ENCODE measurements at places on chromosomes 7 and 10. TPM values are rescaled to one million over a fixed set of nuclear protein-coding genes. Genes with fewer than 3 reads are reported as not detected.

Gene RBP4
- 0.23 TPM for total RNA-seq

Gene MMRN2
- total RNA-seq = 1.0 TPM

Gene HOGA1
- total RNA-seq = not detected

Gene NKX1-2
- 37.0 TPM for total RNA-seq

GRCh38 chr7:18213652-18214051, 186.0 kb upstream of the PRPS1L1 start:
- no peaks in the 10 kb centered on the region for H3K4me1 ChIP-seq
- no peak overlapping the region for H3K27ac ChIP-seq
- no peaks in the 10 kb centered on the region for H3K36me3 ChIP-seq
- DNase-seq = no peak
- no peak overlapping the region for H3K4me3 ChIP-seq

DNA sequence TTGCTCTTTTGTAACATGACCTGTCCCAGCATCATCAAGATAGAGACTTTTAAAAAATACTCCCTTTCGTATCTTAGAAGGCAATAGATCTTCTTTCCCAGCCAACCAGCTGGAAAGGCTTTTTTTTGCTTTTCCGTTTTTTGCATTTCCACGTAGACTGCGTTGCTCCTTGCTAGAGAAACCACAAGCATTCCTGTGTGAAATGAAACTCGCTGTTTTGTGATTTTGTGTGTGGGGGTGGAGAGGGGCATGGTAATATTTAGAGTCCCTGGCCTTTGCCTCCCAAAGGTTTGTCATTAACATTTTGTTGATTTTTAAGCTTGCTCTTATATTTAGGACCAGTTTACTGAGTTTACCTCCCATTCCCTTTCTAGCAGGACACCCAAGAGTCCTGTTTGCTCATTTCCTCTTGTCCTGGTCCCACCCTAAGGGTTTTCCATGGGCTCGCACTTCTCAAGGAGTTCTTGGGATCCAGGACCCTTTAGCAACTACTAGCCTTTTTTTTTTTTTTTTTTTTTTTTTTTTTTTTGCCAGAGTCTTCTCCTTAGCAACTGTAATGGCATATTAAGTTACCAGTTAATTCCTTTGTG, 243.6 kb downstream of the BICC1 start:
- no peaks in the 10 kb centered on the region for H3K27me3 ChIP-seq
- H3K36me3 ChIP-seq = no peaks in the 10 kb centered on the region
- H3K27ac ChIP-seq = no peak overlapping the region
- no peak overlapping the region for H3K4me3 ChIP-seq
- DNase-seq = no peak
- 0 out of 2 replicates have a peak, but pooled peaks cover 6% of the 10 kb centered on the region for H3K4me1 ChIP-seq

GRCh38 chr10:119198438-119198837, 8.9 kb upstream of the GRK5 start:
- H3K4me3 ChIP-seq = no peak overlapping the region
- H3K4me1 ChIP-seq = peaks cover 7% of the 10 kb centered on the region
- H3K36me3 ChIP-seq = no peaks in the 10 kb centered on the region

- H3K27ac ChIP-seq = no peak overlapping the region
- no peaks in the 10 kb centered on the region for H3K36me3 ChIP-seq
- H3K27me3 ChIP-seq = no peaks in the 10 kb centered on the region
These were observed 34.1 kb upstream of the MALRD1 start for GRCh38 chr10:19014498-19014897.

DNA sequence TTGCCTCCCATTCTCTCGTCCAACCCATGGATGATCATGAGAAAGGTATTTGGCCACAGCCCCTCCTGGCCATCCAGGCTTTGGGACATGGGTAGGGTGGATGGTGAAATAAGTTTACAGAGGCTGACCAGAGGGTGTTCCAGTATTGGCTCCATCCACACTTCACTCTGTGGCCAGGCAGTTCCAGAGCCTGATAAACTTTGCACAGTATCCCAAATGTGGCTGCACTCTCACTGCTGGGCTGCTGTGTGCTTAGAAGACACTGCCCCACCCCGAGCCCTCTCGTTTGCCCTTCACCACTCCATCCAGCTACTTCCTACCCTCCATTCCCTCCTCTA, 72.0 kb upstream of the ZMIZ1 start:
- H3K27me3 ChIP-seq = no peaks in the 10 kb centered on the region
- no peak for DNase-seq
- no peaks in the 10 kb centered on the region for H3K36me3 ChIP-seq
- H3K27ac ChIP-seq = no peak overlapping the region
- H3K4me3 ChIP-seq = no peak overlapping the region
- H3K4me1 ChIP-seq = no peaks in the 10 kb centered on the region

GRCh38 chr10:77111611-77112550, 525.7 kb downstream of the KCNMA1 start:
- DNase-seq = peak; percentile 74
- H3K4me3 ChIP-seq = no peak overlapping the region
- H3K27me3 ChIP-seq = peaks cover 4% of the 10 kb centered on the region
- no peaks in the 10 kb centered on the region for H3K36me3 ChIP-seq
- peaks cover 60% of the 10 kb centered on the region for H3K4me1 ChIP-seq

DNA sequence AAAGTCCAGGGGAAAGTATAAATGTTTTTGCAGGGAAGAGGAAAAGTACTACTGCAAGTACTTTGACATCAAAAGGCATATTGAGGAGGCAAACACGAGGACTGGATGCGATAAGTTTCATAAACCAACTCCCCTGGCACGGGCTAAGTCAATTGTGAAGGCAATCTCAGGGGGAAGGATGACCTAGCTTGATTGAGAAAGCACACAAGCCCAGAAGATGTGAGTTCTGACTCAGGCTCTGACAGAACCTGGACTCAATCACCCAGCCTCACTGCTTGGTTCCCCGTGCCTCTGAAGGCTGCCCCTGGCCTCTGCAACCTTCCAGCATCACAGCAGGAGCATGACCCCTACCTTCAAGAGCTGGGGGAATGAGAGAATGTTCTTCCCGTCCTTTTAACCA, 93.2 kb upstream of the ZNF438 start:
- no peak overlapping the region for H3K4me3 ChIP-seq
- no peaks in the 10 kb centered on the region for H3K4me1 ChIP-seq
- no peak overlapping the region for H3K27ac ChIP-seq

GRCh38 chr10:62647375-62648092, 157.0 kb upstream of the ADO start:
- H3K36me3 ChIP-seq = no peaks in the 10 kb centered on the region
- no peaks in the 10 kb centered on the region for H3K4me1 ChIP-seq
- no peak overlapping the region for H3K4me3 ChIP-seq
- H3K27ac ChIP-seq = no peak overlapping the region

DNA sequence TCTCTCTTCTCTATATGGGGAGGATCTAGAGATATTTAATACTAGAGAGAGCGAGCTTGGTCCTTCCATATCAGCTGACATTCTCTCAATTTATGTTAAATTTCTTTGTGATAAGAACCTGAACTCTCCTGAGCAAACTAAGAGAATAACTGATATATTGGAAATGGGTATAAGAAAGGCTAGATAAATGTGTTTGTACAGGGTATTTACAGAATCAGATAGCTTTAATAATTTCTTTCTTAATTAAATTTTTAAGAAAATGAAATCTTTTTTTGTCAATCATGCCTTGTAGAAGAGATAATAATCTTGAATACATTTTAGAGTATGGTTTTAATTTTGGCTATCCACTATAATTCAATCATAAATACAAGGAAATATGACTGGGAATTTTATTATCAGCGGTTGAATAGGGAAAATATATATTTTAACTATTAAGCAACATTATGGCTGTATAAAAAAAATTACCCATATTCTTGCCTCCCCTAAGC, 58.7 kb downstream of the ANKIB1 start:
- no peak for DNase-seq
- no peak overlapping the region for H3K27ac ChIP-seq
- no peaks in the 10 kb centered on the region for H3K4me1 ChIP-seq
- no peaks in the 10 kb centered on the region for H3K27me3 ChIP-seq
- no peaks in the 10 kb centered on the region for H3K36me3 ChIP-seq

GRCh38 chr10:73946253-73947145, 35.6 kb downstream of the PLAU start:
- H3K27ac ChIP-seq = no peak overlapping the region
- H3K27me3 ChIP-seq = no peaks in the 10 kb centered on the region
- H3K4me3 ChIP-seq = no peak overlapping the region
- 0 out of 2 replicates have a peak, but pooled peaks cover 6% of the 10 kb centered on the region for H3K36me3 ChIP-seq
- H3K4me1 ChIP-seq = peaks cover 4% of the 10 kb centered on the region
